ENCODE measurements at places on chromosomes 12 and 14.

DNA sequence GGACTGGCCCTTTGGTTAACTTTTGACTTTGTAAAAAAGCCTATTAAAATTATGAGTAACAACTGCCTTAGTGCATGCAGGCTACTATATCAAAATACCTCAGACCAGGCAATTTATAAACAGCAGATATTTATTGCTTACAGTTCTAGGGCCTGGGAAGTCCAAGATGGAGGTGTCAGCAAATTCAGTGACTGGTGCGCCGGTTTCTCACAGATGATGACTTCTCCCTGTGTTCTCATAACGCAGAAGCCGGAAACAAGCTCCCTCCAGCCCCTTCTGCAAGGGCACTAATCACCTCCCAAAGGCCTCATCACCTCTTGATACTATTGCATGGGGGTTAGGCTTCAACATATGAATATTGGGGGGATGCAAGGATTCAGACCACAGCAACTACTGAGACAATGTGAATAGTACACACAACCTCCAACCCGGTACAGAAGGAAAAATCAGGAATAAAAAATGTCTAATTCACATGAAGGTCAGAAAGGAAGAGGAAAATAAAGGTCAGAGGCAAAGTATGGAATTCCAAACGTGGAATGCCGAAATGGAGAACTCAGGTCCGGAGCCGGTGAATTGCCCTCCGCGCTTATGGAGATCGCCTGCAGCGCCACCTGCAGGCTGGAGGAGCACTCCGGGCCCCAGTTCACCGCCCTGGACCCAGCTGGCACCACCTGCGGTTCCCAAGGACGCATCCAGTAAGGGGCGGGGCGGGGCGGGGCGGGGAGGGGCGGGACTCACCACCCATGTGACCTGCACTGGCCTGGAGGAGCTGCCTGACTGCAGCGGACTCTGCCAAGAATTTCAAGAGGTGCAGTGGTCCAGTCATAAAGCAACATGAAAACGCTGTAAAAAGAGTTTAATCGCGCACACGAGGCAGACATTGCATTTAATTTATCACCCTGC is 203.4 kb downstream of the KIF26A start:
- no peak for DNase-seq

DNA sequence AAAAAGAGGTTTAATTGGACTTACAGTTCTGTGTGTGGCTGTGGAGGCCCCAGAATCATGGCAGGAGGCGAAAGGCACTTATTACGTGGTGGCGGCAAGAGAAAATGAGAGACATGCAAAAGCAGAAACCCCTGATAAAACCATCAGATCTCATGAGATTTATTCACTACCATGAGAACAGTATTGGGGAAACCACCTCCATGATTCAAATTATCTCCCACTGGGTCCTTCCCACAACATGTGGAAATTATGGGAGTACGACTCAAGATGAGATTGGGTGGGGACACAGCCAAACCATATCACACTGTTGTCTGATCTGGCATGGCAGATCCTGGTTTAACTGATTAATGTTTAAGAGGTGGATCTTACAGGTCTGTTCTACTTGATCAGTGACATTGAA is 5.6 kb downstream of the DDX47 start:
- DNase-seq: no peak

GRCh38 chr14:100028990-100029677 is 36.1 kb upstream of the EVL start:
- no peak for DNase-seq

DNA sequence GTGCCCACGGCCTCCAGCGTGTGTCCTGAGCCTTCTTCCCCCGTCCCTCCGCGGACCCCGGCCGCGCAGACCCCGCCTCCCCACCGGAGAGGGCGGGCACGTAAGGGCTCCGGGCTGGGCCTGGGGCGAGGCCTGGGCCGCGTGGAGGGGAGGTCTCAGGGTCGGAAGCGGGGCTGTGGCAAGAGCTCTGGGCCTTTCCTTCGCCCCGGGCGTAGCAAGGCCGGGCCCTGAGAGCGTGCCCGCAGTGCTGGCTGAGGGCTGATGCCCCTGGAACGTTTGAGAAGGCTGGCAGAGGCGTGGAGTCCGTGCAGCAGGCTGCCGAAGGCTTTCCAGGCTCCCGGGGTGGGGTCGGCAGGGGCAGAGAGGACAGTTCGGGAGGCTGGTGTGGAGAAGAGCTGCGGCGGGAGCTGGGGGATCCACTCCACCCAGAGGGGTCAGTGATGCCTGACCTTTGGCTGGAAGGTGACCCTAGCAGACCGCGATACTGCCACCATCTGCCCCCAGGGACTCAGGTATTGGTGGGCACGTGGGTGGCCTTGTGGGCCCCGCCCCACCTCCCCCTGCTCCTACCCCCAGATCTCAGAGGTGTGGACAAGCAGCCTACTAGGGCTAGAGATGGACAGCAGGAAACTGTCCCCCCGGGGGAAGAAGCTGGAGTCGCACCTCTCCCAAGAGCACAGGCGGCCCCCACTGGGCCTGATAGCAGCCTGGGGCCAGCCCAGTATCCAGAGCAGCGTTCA is 558 bp downstream of the TEX22 start:
- DNase-seq: no peak

DNA sequence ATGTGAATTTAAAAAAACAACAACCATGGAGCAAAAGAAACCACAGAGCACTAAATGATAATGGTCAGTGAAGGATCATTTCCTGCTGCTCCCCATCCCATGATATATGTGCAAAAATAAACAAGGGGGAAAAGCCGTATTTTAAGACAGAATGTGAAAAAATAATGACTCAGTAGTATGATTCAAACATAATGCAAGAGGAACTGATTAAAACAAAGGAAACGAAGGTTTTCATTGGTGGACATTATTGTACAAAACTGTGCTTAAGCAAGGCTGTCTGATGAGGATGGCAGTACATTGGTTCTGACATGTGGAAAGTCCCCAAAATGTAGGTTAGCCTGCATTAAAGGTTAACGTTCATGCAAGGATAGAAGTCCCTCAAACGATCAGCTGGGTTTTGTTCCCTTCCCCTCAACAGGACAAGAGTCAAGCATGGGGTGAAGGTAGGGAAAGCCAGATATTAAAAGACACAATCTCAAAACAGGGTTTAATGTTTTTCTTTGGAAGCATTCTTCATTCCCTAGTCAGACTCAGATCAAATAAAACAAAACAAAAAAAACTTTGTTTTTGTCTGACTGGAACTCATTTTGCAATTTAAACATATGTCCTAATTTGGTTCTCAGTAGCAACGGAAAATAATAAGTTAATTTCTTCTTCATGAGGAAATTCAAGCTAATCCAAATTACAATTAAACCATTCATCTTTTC is 26.3 kb upstream of the PTGDR start:
- no peak for DNase-seq

GRCh38 chr12:104025771-104026170 is 24.2 kb downstream of the GLT8D2 start:
- DNase-seq: no peak

DNA sequence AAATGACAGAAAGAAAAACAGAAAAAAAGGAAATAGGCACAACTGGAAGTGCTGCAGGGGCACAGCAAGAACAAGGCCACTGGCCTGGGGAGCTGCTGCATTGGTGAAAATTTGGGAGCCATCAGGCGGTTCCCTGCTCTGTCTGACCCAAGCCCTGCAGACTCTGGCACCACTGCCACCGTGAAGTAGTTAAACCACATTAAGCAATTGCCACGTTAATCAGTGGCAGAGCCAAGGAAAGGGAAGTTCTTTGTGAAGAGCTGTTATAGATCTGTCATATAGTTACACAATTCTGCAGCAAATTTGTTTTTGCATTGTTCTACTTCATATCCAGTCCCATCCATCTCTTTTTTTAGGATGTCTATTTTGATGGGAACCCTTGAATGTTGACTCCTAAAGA is 915.3 kb downstream of the FSCB start:
- DNase-seq: no peak

DNA sequence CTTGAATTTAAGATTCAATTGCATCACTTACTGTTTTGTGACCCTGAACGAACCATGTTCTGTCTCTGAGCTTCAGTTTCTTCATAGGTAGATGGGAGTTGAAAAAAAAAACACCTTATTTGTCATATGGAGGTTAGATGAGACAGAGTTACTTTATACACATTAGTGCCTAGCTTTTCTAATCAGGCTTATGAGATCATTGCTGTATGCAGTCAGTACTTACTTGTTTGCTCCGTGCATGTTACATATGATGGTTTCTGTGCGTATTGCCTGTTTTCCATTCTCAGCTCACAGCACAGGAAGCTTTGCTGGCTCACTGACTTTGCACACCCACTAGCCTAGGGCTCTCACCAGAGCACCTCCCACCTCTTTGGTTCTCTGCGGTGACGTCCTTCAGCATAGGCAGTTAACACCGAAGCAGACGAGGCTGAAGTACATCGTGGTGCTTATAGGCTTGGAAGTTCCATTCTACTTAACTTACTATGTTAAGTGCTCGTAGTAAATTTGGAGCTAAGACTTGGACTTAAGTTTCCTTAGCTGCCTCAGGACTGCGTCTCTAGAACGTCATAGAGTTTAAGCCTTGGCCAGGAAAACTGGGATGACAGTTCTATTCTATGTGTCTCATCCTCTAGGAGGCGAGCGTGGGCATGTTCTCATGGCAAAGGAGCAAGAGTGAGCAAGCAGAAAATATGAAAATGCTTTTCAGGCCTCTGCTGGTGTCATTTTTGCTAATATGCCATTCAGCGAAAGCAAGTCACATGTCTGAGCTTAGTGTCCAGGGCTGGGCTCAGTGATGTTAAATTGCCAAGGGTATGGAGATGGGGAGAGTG is 57.3 kb downstream of the NRXN3 start:
- no peak for DNase-seq

DNA sequence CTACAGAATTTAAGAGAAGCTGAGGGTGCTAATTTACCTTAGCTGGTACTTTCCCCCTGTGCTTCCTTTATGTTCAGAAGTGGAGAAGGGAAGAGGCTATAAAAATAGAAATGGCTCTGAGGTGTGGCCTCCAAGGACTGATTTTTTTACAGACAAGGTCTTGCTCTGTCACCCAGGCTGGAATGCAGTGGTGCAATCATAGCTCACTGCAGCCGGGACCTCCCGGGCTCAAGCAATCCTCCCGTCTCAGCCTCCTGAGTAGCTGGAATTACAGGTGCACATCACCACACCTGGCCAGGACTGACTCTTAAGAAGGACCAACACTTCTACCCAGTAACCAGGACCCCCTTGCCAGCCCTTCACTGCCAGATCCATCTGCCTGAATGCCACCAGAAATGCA is 23.9 kb upstream of the NAP1L1 start:
- DNase-seq: no peak

GRCh38 chr14:75989134-75989533 is 3.6 kb downstream of the IFT43 start:
- DNase-seq: no peak

DNA sequence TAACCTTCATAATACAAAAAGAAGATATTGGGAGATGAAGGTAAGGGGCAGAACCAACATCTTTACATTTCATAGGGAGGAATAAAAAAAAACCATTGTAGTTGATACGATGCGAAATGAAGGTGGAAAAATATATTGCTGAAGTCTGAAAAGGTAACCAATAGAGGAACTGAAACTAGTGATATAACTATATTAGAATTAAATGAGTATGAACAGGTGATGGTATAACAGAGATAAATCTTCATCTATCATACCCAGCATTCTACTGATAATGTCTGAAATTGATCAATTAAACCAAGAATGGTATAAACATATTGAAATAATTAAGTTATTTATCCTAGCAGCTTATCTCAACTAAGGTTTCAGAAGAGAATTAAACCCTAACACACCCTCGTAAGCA is 332.1 kb downstream of the NELL2 start:
- no peak for DNase-seq

DNA sequence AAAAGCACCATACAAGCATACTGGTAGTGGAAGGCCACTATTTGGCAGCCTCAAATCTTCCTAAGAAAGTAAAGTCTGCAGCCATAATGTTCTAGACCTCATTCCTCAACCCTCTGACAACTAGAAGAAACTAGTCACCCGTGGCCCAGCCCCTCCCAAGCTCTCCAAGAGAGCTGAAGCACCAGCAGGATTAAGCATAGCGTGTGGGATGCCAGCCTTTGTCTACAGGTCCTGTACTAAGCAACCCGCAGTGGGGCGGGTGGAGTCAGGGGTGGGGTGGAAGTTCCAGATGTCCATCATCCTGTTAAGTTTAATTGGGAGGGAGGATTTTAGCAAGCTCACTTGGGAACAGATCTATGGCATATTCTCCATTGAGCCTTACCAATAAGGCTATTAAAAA is 14.2 kb downstream of the SLC11A2 start:
- no peak for DNase-seq

GRCh38 chr14:34423445-34423844 is 38.6 kb downstream of the SPTSSA start:
- DNase-seq: no peak

- DNase-seq: no peak
Measured at GRCh38 chr12:78870539-78870938, 6.0 kb downstream of the SYT1 start.

GRCh38 chr12:26566675-26567074 is 266.3 kb downstream of the ITPR2 start:
- no peak for DNase-seq

DNA sequence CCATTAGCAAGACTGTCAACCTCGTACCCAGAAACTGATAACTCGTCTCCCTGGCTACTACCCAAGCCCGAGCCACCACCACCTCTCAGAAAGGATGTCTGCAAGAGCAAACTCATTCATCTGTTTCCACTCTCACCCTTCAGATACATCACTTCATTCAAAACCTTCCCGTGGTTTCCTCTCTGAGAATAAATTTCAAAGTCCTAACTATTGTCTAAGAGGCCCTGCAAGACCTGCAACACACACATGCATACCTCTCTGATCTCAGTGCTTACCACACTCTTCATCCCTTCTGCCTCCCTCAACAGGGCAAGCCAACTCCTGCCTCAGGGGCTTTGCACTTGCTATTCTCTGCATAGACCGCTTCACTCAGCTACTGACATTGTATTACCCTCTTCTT is 40.6 kb downstream of the PPP1R13B start:
- no peak for DNase-seq

DNA sequence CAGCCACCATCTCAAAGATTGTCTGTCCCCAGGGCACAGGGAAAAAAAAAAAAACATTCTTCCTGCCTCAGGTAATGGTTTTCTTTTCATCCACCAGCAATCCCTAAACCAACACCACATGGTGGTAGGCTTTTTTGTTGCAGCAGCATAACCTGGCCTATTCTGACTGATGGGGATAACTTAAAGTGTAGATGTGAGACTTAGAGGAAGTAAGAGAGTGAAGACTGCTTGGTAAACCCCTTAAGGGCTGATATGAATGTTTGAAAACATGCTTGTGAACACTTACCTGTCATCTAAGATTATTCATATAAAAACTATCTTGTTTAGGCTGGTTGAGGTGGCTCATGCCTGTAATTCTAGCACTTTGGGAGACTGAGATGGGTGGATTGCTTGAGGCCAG is 130.2 kb upstream of the RAP1B start:
- DNase-seq: no peak

GRCh38 chr12:132357623-132358186 is 28.3 kb upstream of the GALNT9 start:
- no peak for DNase-seq

- DNase-seq: no peak
Measured at GRCh38 chr12:25480145-25480544, 72.9 kb downstream of the LMNTD1 start.

DNA sequence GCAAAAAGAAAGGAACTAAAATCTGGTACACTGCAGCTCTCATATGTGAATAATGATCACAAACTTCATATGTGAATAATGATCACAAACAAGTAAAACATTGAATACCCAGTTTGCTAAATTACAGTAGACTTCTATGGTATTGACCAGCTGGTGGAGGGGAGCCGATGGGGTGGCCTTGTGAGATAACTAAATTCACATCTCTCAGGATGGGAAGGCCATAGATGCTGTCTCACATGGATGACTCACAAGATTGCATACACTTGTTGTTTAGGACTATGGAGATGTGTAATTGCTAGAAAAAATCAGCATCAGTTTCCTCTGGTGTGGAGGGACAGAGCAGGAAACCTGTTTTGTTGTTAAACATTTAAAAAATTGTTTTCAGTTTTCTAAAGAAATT is 49.2 kb downstream of the ACACB start:
- no peak for DNase-seq
